ENCODE measurements at places on chromosomes 13 and 19. TPM values are rescaled to one million over a fixed set of nuclear protein-coding genes. Genes with fewer than 3 reads are reported as not detected.
A peak's percentile ranks its signal among the peaks of the same experiment; 100 is the strongest.

DNA sequence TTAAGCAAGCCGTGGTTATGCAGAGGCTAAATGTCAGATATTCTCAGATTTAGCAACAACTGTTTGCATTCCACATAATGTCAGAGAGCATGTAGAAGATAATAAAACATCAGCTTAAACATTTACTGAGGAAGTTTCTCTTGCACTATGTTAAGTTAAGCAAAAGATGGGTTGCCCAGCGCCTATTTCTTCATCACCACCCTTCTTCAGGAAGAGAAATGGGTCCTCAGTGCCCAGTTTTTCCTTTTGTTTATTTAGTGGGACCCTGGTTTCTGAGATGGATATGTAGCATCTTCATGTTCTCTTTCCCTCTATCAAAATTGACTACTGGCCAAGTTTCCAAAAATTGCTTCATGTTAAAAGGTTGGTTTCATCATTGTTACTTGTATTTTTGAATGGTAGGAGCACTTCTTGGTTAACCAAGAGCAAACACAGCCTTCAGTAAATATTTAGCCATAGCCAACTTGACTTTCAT, 356.8 kb downstream of the RFC3 start:
- no peak for DNase-seq

DNA sequence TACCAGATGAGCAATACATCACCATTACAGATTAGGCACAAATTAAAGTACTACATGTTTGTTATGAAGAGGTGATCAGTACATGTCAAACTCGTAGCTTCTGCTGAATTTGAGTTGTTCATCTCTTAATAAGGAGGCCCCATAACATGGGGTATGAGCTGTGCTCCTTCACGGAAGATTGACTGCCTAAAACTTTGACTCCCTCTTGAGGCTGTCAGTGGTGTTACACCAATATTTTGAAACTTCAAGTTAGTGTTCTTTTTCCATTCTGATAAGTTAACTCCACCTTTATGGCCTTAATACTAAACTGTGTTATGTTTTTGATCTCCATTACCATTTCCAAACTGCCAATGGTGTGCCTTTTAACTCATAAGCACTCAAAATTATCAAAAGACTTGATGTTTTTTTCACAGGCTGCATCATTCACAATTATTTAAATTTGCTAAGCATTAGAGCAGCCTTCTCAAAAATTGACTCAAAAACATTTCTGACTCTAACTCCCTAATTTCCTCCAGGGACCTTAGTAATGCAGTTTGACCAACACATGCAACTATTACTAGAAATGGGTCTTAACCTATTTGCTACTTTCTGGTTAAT, 1591.5 kb downstream of the PCDH9 start:
- peak; percentile 16 for DNase-seq

DNA sequence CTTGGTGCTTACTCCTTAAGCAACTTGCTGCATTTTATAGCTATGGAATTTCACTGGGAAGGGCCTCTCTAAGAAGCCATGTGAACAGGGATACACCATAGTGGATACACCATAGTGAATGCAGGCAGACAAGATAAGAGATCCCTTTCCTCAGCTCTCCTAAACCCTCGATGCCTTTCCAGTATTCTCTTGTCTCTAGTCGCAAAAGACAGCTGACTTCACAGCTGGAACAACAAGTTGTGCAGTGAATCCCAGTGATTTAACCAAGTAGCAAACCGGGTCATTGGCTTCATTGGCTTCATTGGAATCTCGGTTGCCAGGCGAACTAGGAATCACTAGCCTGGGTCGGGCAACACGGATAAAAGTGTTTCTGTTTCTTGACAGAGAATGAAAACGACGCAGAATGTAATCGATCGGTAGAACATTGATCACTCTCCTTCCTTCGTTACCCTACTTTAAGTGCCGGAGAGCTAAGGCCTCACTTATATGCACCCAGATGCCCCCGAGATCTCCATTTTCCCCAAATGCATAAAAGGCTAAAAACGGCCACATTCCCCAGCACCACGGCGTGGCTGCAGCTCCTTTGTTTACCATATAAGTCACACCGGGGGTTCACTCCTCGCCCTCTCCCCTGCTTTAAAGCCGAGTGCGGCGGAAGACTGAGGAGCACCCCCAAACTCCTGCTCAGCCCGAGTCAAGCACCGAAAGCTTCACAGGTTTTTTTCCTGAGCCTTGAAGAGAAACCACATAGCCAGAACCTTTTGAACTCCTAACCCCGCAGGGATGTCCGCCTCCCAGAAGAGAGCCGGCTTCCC, 674 bp downstream of the TRPC4 start:
- peak; percentile 33 for DNase-seq

GRCh38 chr13:106349080-106349931, 186.2 kb downstream of the EFNB2 start:
- no peak for DNase-seq

DNA sequence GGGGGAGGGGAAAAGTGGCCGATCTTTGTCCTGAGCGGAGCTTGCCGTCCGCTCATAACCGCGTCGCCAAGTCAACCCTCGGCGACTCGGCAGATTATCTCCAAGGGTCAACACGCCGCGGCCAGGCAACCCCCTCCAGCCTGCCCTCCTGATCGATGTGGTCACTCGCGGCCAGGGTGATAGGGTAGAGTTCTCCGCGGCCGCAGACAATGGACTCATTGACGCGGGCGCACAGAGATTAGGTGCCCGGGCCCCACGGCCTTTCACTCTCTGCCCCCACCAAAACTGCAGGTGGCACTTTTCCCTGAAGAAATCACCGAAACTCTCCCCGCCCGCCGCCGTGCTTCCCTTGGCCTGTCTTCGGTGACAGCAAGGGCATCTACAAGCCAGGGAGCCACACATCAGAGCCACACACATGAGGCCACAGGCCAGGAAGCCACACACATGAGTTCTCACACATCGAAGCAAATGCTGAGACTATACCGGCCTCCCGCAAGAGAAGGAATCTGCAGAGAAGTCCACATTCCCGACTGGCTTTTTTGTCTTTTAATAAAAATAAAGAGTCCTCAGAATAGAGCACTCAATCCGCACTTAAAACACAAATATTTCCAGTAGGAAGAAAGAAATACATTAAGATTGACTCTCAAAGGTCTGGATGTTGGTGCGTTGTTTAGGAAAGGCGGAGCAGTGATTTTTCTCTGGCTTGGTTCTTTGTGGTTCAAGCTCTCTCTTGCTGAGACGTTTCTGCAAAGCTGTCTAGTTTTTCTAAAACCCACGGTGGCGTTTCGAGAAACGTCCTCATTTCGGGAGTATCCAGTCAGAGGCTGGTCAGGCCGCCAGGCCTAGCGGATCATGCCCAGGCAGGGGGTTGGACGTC, 1.5 kb upstream of the PDX1 start:
- no peak for DNase-seq

ICAM3 gene
- polyA plus RNA-seq: 5.4 TPM

DNA sequence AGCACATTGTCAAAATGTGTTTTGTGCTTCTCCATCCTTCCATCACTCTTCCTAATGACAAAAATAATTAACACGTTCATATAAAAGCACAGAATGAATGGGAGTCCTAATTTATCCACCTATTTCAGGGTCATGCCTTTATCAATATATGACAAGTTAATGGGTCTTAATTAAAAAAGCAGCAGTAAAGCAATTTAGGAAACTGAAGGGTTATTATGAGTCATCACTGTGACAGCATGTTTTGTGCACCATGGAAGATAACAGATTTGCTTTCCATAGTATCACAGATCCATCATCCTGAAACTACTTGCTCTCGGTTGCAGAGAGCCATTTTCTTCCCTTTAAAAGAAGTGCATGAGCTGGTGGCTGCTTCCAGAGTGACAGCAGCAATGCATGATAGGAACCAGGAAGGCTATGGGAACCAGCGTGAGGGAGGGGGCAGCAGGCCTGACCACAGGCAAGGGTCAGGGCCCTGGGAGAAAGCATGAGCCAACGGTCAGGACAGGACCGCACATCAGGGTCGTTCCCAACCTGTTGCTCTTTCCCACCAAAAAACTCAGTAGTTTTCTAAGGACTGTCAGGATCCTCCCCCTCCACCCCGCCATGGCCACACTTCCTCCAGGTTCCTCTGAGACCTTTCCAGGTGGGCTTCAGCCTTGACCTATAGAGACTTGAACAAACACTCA, 784.1 kb downstream of the UQCRFS1 start:
- no peak for DNase-seq

GRCh38 chr19:53388904-53389303, 6.0 kb upstream of the ZNF765 start:
- DNase-seq: no peak

SLC35E1 gene
- polyA plus RNA-seq: 32.0 TPM

- DNase-seq: no peak
These were observed 64.3 kb downstream of the TBC1D4 start for GRCh38 chr13:75417656-75418055.

GRCh38 chr19:46809534-46810272, 21.3 kb upstream of the SLC1A5 start:
- DNase-seq: no peak

DNA sequence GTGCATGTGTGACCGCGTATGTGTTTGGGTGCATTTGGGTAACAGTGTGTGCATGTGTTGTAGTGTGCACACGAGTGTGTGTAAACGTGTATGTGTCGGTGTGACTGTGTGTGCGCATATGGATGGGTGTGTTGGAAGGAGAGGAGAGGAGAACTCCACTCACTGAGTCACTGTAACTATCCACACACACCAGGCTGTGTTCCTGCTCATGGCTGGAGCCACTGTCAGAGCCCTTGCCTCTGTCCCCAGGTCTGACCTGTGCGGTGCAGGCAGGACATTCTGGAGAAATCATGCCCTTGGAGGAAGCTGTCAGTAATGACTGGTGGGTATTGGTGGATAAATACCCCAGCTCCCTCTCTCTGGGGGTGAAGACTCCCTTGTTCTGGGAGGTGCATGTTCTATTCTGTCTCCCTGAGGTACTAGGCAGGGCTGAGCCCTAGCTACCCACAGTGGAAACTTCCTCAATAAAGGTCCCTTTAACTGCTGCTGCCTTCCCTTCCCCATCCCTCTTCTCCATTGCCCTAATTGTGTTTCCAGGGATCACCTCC, 48.4 kb downstream of the CYP4F22 start:
- DNase-seq: no peak

KLK2 gene
- polyA plus RNA-seq: not detected

TUBA3C gene
- not detected for polyA plus RNA-seq

ZNF541 gene
- 0.44 TPM for polyA plus RNA-seq

- no peak for DNase-seq
These were observed 612.1 kb downstream of the TBC1D4 start for GRCh38 chr13:74869846-74870245.

SPTBN4 gene
- 0.81 TPM for polyA plus RNA-seq

DNA sequence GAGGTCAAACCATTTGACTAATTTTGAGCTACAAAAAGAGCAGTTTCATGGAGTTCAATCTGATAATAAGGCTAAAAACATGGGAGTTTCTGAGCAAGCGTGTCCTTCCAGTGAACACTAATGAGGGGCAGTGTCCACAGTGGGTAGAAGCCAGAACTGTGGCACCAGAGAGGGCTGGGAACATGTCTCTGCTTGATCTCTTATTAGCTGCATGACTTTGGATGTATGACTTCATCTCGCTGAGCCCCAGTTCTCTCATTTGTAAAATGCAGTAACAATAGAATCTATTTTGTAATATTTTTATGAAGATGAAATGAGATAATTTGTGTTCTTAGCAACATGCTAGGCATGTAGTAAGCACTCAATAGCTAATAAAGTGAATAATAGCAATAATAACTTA, 69.8 kb downstream of the HS6ST3 start:
- DNase-seq: no peak

- DNase-seq: no peak
These were observed 28.6 kb upstream of the SCEL start for GRCh38 chr13:77506874-77507273.

CCDC8 gene
- 74.7 TPM for polyA plus RNA-seq

DNA sequence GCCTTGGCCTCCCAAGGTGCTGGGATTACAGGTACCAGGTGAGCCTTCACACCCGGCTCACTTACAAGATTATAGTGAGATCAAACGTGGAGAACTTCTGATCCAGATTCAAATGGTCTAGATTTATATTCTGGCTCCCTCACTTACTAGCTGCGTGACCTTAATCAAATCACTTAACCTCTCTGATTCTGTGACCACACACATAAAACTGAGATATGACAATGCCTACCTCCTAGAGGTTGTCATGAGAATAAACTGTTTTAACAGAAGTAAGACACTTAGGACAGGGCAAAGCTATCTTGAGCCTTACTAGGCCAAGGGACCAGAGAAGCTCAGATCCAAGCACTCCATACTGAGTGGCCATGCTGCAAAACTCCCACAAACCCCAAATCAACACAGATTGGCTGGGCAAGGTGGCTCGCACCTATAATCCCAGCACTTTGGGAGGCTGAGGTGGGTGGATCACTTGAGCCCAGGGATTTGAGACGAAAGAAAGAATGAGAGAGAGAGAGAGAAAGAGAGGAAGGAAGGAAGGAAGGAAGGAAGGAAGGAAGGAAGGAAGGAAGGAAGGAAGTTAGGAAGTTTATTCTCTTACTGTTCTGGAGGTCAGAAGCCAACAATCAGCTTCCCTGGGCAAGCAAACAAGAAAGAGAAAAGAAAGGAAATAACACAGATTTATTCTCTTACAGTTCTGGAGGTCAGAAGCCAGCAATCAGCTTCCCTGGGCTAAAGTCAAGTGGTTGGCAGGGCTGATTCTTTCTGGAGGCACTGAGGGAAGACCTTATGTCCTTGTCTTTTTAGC, 46.1 kb upstream of the MAP3K10 start:
- no peak for DNase-seq

DNA sequence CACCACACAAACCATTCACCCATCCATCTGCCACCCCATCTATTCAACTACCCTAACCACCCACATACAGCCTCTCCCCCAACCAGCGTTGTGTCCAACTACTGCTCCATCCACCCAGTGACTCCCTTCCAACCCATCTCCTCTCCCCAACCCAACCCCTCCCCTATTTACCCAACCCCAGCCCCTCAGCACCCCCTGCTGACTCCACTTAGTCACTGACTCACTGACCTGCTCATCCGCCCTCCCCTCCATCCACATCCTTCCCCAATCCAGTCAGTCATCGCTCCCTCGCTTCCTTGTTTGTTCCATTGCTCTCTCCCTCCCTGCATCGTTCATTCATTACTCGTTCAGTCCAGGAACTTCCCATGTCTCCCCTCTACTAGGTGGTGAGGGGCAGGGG, 39.2 kb downstream of the KCNC3 start:
- DNase-seq: no peak

- DNase-seq: no peak
These were observed 1.4 kb downstream of the NPAS1 start for GRCh38 chr19:47020992-47021496.

LIM2 gene
- not detected for polyA plus RNA-seq

SHFL gene
- polyA plus RNA-seq: 14.2 TPM

DNA sequence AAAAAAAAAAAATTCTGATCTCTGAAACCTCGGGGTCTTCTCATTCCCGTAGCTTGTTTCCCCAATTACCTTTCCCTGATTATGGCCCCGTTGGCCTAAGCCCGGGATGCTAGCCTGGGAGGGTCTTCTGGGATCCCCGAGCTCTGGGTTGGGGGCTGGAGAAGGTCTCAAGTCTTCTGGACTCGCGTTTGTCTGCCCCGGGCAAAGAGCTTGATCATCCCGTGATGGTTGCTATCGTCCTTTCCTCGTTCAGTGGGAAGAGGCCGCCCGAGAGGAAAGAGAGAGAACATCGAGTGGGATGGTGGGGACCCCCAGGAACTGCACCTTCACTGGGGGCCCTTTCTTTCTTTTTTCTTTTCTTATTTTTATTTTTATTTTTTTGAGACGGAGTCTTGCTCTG, 2.4 kb downstream of the GNA15 start:
- no peak for DNase-seq
